ENCODE measurements at places on chromosomes 2 and 18.

DNA sequence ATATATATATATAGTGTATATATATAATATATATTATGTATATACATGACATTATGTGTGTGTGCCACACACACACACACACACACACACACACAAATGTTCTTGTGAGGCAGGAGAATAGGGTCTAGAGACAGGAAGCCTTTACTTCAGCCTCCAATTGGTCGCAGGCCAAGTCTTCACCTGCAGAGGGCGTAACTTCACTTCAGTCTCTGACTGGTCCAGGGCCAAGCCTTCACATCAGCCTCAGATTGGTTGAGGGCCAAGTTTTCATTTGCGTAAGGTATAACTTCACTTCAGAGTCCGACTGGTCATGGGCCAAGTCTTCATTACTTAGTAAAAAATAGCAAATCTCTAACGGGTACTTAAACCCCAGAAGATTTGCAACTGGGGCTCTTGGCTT is 13.2 kb upstream of the SS18 start:
- DNase-seq, result peak; percentile 54

DNA sequence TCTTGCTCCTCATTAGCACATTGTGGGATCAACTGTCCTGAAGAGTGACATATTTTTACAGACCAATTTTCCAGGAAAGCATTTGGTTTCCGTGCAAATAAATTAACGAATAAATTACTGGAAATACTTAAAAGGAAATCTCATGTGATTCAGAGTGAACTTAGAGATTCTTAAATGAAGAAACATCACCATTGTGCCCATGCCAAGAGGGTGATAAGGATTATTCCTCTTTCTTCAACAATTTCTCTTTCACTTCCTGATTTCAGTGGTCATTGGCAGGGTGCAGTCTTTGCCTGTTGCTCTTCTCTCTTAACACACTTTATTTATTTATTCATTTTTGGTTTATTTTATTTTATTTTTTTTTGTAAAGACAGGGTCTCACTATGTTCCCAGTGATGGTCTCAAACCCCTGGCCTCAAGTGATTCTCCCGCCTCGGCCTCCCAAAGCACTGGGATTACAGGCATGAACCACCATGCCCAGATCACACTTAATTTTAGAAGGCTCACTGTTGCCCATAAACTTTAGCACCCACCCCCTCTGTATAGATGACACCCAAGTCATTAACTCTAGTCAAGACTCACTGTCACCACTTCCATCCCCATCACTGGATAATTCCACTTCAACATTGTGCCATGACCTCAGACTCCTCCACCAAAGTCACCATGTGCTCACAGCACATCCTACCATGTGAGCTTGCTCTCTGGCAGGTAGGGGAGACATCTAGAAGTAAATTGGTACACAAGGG is 92.6 kb upstream of the CERS6 start:
- DNase-seq, result no peak

DNA sequence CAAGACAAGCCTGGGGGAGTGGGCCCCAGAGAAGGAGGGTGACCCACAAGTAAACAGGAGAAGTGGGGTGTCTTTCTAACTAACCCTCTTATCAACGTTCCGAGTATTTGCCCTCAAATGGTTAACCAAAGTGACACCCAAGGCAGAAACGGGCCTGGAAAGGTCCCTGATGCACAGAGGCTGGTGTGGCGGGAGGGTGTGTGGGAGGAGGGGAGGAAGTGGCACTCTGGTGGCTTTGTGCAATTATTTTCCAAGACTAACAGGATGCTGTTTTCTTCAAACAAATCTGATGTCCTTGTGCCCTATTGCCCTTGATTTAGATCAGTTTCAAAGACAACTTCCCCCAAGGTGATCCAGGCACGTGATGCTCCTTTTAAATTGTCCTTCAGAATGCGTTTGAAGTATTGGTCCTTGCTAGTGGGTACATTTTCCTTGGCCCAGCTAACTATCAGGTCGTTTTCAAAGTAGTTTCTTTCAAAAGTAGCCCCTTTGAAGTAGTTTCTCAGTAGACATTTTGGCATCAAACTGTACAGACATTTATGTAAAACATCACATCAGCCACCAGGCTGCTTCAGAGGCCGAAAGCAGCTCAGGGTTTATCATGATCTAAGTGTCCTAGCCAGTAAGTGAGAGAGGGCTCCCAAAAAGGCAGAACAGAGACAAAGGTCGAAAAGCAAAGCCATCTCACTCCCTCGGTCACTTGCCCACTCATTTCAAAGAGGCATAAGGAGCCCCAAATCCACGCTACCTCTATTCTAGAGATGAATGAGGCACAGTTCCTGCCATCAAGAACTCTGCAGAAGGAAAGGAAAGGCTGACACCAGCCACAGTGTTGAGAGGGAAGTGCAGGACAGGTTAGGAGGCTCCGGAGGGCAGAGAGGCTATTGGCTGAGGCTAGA is 371.1 kb upstream of the ID2 start:
- DNase-seq, result peak; percentile 28

DNA sequence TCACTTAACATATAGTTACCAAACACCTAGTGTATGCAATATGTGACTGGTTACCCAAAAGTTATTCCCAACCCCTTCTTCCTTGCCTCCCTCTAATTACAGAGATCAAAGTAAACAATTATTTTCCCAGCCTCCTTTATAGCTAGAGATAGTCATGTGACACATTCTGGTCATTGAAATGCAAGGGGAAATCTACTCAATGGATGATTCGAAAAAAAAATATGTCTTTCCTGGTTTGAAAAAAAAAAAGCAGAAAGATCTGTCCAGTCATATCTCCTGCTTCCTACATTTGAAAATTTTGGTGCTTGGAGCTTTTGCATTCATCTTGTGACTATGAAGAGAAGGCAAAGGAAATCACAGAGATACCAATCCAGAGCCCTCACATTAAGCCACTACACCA is 27.6 kb upstream of the UGP2 start:
- no peak for DNase-seq

- no peak for DNase-seq
These were observed 105.9 kb upstream of the AQP4 start for GRCh38 chr18:26971409-26971808.

DNA sequence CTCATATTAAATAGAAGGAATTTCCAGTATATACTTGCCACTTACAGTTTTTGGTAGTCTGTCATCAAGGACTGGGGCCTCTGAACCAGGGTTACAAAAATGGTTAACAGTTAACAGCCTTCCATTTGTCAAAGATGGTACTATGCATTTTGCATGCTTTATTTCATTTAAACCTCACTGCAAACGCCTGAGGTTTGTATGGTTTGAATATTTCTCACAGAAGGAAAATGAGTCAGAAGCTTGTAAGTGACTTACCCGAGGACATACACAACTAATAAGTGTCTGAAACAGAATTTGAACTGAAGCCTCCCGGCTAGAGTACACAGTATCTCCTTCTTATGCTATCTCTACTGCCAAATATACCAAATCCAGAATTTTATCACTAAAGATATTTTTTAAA is 1593.5 kb upstream of the ACVR2A start:
- DNase-seq, result no peak

- DNase-seq, result no peak
These were observed 62.5 kb downstream of the NEDD4L start for GRCh38 chr18:58106289-58107070.

DNA sequence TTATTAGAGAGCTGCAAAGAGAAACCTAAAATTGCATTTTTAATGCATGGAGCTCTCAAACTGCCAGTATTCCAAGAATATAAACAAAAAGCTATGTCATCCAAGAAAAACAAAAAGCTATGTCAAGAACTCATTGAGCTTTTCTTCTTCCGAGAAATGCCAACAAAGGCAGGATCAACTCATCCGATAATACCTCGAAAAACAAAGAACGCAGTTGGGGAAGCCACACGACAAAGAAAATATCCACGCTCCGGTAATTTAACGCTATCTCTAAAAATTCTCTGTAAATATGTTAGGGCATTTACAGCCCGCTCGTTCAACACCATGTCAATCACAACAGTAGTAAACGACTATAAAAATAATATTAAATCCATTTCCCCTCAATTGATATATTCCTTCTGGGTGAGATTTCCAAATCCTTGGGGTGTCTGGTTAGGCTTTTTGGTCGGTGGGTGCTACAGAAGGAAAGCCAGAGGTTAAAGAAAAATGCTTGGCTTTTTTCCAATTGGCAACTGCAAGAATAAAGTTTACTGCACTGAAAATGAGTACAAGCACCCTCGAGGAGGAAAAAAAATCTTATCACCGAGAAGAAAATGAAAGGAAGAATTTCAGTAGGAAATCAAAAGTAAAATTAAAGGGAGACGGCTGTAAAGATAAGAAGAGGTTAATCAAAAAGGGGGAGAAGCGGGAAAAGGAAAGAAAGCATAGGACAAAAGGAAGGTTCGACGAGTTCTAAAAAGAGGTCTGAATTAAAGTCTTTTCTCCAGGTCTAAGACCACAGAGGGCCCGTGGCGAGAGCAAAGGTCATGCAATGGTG is 856 bp downstream of the TIA1 start:
- peak; percentile 56 for DNase-seq

DNA sequence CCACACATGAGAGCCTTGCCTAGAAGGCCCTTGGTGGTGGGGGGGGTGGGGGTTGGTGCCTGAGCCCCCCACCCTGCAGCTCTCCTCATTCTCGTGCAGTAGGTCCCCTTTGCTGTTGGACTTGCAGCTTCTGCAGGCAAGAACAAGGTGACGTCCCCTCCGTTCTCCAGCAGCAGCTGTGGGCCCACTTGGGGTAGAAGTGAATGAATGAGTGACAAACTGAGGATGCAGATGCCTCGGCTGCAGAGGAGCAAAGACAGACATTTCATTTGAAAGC is 88.6 kb upstream of the CTDP1 start:
- no peak for DNase-seq

DNA sequence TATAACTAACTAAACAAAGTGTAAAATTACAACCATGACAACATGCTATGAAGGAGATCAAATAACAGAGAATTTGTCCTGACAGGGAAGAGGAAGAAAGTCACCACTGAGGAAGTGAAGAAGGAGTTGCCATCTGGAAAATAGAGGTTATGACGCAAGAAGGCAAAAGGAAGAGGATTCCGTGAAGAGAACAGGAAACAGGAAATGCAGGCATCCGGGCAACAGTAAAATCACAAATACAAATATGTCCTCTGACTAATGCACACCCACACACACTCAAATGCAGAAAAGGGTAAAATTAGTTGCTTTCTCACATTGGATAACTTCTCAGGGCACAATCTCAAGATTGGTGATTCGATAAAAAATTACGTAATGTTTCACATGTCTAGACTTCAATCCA is 278.4 kb downstream of the TMX3 start:
- DNase-seq, result no peak

GRCh38 chr2:42112418-42112817 is 56.7 kb upstream of the EML4 start:
- no peak for DNase-seq

DNA sequence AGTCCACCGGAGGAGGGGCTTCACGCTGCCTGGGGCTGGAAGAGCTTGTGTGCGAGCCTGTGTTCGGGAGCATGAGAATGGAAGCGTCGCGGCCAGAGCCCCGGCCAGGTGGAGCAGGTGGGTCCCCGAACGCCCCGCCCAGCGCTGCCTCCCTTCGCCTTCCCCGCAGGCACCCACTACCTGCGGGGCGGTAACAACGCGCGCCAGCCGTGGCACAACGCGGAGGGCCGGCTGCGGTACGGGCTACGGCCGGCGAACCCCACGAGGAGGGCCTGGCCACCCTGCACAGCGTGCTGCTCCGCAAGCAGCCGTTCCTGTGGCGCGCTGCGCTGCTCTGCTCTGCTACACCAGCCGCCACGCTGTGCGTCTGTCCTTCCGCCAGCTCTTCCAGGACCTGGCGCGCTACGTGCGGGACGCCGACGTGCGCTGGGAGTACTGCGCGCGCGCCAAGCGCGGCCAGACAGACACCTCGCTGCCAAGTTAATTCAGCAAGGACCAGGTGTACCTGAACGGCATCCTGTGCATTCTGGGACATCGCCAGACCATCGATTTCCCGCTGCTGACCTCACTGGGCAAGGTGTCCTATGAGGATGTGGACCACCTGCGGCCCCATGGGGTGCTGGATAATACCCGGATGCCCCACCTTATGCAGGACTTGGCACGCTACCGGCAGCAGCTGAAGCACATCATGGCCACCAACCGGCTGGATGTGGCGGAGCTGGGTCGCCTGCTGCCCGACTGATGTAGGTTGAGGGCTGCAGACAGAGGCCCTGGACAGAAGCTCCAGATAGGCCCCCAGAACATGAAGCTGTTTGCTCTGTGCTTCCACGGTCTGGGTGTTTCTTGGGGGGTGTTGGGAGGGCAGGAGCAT is 200.6 kb downstream of the NAPG start:
- DNase-seq, result no peak

GRCh38 chr2:98153481-98153880 is 66.5 kb downstream of the VWA3B start:
- no peak for DNase-seq

DNA sequence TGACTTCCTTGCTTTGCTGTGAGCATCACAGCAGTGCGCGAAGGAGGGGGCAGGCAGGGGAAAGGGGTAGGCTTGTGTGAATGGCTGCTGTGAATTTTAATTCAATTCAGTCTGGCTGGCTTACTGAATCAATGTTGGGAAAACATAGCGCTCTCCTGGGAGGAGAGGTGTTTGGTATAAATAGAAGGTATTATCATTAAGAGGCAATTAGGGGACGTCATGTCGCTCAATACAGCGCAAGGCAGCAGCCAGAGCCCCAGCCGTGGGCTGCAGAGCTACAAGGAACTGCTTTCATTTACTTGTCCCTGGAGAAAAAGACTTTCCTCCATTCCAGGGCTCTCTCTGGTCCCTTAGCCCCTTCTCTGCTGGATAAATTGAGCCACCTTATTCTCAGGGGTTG is 181.4 kb upstream of the MSH6 start:
- no peak for DNase-seq

DNA sequence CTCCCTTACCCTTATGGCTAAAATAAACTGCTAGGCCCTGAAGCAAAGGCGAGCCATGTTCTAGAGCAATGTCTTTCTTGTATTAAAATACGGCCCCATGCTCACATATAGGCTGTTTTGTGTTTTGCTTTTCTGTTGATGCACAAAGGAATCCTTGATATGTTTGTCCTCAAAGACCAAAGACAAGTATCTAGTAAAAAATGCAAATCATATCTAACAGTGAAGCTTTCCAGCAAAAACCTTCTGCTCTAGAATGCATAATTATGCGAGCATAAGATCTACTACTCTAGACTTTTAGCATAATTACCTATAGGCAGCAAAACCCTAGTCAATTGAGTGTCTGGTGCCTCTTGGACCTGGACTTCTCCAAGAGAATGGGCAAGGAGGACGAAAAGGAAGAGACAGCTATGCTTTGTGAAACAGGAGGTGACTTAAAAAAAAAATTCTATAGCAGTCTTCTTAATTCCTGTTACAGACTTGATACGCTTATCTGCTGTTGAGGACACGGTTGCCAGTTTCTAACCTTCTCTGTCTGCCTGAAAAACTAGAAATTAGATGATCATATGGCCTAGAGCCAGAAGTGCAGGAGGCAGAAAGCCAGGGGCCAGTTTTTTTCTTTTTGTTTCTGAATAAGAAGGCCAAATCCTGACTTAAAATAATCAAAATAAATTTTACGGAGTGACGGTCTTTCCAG is 1.5 kb upstream of the AMMECR1L start:
- DNase-seq, result peak; percentile 85

DNA sequence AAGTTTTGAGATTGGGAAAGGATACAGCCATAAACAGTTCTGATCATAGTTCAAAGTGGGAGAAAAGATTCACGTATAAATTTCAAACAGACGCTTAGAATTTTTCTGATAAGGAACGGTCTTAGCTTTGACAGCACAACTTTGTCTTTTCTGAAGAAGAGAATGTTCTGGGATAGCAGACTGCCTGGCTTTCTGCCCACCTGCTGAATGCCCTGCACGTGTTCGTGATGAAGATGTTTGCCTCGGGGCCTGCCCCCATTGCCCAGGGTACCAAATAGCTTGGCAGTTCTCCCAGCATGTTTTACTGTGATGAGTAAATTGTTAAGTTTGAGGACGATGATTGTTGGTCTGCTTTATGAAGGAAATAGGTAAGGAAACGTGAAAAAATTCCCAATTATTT is 4.6 kb downstream of the MRPL33 start:
- no peak for DNase-seq
